ENCODE measurements at places on chromosomes 2 and 18. TPM values are rescaled to one million over a fixed set of nuclear protein-coding genes. Genes with fewer than 3 reads are reported as not detected.

Gene CENPA
- total RNA-seq: 47.2 TPM

Gene SULT6B1
- not detected for total RNA-seq

Gene GPAT2
- total RNA-seq: not detected

Gene TEX44
- total RNA-seq: not detected

Gene NT5DC4
- total RNA-seq: not detected

Gene RAB6C
- not detected for total RNA-seq

Gene LYPD6B
- total RNA-seq: not detected

Gene CCDC141
- total RNA-seq: not detected

Gene ACMSD
- not detected for total RNA-seq

Gene IL36B
- total RNA-seq: not detected

Gene SPHKAP
- total RNA-seq: not detected

Gene IHH
- total RNA-seq: 0.12 TPM

Gene SERPINB13
- total RNA-seq: not detected

Gene WDR7
- 2.9 TPM for total RNA-seq

Gene SERPINB3
- total RNA-seq: not detected

Gene TCF23
- not detected for total RNA-seq

Gene ZAP70
- not detected for total RNA-seq

Gene SDC1
- total RNA-seq: 223 TPM

Gene XDH
- total RNA-seq: 1.8 TPM

Gene BBS5
- 5.9 TPM for total RNA-seq

Gene ANKRD62
- total RNA-seq: not detected

Gene SCYGR4
- total RNA-seq: not detected

Gene ALK
- not detected for total RNA-seq

Gene HAUS1
- 37.6 TPM for total RNA-seq
